CD4-positive, alpha-beta T cell treated with Interleukin-6 at 100 ng/mL for 8 hours (primary cell): ENCODE measurements at places on chromosomes 2 and 18.

DNA sequence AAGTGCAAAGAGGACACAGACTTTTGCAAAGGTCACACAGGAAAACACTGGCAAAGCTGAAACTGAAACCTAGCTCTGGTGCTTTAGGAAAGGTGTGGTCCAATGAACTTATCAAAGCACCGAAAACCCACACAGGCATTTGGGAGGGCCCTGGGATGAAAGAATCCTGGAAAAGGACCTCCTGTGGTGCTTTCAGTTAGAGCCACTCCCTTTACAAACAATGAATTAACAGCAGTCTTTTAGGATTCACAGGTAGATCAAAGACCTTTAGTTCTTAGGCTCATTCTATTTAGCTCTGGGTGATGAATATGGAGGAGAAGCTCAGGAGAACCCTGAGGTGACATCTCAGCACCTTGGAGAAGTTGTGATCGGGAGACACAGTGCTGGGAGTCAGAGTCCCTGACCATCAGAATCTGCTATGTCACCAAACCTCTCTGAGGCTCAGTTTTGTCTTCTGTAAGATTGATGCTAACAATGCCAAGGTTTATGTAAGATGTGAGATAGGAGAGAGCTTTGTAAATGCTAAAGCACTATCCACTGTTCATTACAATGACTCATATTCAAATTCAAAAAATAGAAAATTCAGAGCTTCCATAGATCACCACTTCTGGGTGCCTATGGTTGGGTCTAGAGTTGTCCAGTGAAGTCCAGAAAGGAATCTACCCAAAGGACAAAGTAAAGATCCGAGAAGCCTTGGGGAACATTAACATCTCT lies 39.3 kb downstream of the VSNL1 start:
- no peak for DNase-seq

DNA sequence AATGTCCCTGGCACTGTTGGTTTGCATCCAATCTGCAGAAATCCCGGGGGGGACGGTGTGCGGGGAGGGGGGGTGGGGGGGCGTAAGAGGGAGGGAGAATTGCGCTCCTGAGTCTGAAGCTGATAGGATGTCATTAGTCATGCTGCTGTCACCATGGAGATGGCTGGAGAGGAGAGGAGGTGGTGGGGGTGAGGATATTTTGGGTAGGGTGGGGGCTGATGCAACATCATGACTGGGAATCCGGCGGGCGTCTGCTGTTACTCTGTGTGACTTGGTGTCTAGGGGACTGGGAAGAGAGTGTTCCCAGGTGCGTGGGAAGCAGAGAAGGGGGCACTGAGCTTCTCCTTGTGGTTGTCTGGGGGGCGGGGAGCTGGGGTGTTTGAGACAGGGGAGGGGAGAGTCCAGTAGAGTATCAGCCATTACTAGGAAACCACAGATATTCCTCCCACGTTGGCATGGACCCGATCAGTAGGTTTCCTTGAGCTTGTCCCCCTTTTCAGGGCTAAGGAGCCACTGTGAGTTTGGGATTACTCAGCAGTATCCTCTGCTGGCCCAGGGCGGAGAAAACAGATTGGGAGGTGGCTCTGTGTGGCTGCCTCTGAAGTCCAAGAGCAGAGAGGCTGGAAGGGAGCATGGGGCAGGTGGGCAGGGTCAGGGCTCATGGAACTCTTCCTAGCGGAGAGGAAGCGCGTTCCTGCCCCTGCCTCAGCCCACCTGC lies 18.9 kb downstream of the TET3 start:
- no peak for DNase-seq

- no peak for DNase-seq
Measured at GRCh38 chr2:85276571-85277118, 51.1 kb downstream of the TGOLN2 start.

- DNase-seq, result no peak
Measured at GRCh38 chr2:240355001-240355891, 80.2 kb upstream of the GPC1 start.

- no peak for DNase-seq
Measured at GRCh38 chr2:65532937-65533336, 100.5 kb upstream of the SPRED2 start.

DNA sequence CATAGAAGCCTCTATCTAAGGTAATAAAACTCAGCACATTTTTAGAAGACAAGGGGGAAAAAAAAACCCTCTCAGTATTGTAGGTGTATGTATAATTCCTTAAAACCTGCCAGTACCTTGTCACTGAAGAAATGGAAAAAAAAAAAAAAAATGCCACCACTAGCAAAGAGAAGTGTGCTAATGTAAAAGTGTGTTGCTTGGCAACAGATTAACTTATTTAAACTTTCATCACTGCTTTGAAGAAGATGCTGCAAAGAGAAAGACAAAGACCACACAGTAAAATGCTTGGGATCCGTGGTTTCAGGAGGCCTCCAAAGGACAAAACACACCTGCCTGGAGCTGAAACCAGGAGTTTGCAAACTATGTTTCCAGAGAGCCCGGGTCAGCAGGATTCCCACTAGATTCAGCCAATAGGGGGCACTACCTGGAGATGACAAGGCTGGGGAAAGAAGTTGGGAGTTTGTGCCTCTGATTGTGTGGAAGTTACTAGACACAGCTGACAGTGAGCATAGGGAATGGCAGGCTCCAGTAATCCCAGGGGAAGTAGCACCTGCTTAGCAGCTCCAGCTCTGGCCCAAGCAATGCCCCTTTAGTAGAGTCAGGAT lies 169.1 kb upstream of the TRIB2 start:
- no peak for DNase-seq

- DNase-seq, result no peak
Measured at GRCh38 chr2:158134655-158135054, 33.0 kb downstream of the UPP2 start.

GRCh38 chr2:128513116-128513960 lies 194.7 kb upstream of the HS6ST1 start:
- no peak for DNase-seq

DNA sequence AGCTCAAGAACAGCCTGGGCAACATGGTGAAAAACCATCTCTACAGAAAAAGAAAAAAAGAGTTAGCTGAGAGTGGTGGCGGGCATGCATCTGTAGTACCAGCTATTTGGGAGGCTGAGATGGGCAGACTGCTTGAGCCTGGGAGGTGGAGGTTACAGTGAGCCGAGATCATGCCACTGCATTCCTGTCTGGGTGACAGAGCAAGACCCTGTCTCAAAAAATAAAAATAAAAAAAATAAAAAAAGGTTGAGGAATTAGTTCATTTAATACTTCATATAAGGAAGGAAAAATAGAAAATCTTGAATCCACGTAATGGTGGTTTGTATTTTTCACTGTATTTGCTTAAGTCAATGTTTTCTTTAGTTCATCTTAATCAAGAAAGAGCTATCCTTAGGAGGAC lies 241.7 kb downstream of the TGIF1 start:
- DNase-seq, result no peak

DNA sequence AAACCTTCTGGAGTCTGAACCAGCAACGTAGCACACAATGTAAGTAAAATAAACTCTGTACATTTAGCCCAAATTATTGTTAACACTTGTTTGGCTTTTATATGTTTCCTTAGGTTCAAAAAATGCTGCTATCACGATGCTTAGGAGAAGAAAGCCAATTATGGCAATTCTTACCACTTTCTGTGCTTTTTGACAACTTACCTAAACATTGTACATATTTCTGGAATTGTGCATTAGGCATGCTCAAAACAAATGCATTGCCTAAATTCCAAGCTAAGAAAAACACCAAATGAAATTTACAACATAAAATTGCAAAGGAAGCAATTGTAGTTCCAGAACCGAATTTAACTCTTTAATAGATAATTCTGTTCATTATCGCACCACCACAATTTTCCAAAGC lies 585.6 kb upstream of the DSEL start:
- no peak for DNase-seq

- DNase-seq, result no peak
Measured at GRCh38 chr2:1744151-1744445, 217 bp downstream of the PXDN start.

- no peak for DNase-seq
Measured at GRCh38 chr18:75896865-75897264, 469.4 kb upstream of the SMIM21 start.

GRCh38 chr18:79405019-79405780 lies 9.5 kb downstream of the NFATC1 start:
- no peak for DNase-seq

GRCh38 chr18:58338961-58339592 lies 289.8 kb downstream of the ALPK2 start:
- DNase-seq, result no peak

GRCh38 chr2:231211486-231211885 lies 13.1 kb downstream of the ARMC9 start:
- DNase-seq, result no peak

DNA sequence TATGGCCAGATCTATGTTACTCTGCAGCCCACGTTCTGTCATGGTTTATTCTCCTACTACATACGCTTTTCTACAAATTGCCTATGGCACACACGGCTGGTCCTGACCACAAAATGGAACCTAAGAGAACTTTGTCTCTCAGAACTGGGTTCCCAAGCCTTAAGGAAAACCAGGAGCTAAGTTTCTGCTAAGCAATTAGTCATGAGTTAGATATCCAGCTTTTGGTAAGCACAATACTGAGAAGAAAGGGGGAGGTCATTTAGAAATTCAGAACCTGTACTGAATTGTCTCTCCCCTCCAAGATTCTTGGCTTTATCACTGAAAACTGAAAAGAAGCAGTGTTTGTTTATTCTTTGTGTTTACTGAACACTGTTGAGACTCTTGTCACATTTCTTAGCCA lies 283.5 kb upstream of the TANK start:
- DNase-seq, result no peak

- no peak for DNase-seq
Measured at GRCh38 chr2:20077411-20077940, 26.0 kb upstream of the LAPTM4A start.

DNA sequence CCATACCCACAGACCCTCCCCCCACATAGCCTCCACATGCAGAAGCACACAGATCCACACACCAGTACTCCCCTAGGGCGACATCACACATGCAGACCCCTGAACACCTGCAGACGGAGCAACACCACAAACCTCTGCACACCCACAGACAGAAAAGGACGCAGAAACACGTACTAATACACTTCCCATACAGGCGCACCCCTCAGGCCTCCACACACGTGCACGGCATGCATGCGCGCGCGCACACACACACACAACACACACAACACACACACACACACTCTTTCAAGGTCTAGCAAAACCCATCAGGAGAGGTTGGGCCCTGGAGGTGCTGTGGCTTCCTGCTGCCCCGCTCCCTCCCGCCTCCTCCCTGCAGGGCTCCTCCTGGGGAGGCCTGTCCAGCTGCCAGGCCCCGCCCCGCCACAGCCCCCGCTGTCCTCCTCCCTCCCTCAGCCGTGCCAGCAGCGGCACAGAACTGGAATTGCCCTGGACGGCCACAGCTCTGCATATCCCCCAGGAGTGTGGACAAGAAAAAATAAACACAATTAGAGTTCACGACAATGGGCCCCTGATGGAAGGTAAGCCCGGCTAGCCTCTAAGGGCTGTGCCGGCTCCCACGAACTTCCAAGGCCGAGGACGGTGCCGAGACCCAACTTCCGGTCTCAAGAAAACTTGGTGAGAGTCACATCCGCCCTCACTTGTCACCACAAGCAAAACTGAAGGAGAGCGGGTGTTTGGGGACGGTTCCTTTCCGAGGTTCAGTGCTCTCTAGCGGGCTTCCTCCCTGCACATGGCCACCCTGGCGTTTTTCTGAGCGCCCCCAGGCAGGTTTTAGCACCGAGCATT lies 6.8 kb downstream of the ZFP36L2 start:
- DNase-seq, result peak; percentile 87

DNA sequence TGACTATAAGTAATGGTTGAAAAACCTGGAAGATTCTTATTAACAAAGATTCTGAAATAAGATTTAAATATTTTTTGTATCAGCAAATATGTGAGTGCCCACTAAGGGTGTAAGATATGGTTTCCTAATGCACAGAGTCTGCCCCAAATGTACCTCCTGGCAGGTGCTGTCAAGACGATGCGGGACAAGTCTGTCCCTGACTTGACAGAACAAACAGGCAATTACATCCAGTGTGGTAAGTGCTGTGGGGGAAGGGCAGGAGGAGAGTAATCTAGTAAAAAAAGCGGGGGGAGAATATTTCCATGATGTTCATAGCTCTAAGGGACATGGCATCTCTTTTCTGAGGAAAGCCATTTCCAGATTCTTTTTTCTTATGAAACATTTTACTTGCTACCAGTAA lies 127.5 kb downstream of the COL4A4 start:
- DNase-seq, result no peak

GRCh38 chr2:83970217-83970929 lies 488.7 kb downstream of the SUCLG1 start:
- DNase-seq, result no peak

GRCh38 chr2:82837588-82838304 lies 1621.3 kb downstream of the SUCLG1 start:
- no peak for DNase-seq

- no peak for DNase-seq
Measured at GRCh38 chr18:2680216-2680792, 24.8 kb downstream of the SMCHD1 start.

- DNase-seq, result no peak
Measured at GRCh38 chr2:242098445-242099128, 229.1 kb downstream of the RTP5 start.

GRCh38 chr2:10301941-10302478 lies 694 bp upstream of the HPCAL1 start:
- no peak for DNase-seq

DNA sequence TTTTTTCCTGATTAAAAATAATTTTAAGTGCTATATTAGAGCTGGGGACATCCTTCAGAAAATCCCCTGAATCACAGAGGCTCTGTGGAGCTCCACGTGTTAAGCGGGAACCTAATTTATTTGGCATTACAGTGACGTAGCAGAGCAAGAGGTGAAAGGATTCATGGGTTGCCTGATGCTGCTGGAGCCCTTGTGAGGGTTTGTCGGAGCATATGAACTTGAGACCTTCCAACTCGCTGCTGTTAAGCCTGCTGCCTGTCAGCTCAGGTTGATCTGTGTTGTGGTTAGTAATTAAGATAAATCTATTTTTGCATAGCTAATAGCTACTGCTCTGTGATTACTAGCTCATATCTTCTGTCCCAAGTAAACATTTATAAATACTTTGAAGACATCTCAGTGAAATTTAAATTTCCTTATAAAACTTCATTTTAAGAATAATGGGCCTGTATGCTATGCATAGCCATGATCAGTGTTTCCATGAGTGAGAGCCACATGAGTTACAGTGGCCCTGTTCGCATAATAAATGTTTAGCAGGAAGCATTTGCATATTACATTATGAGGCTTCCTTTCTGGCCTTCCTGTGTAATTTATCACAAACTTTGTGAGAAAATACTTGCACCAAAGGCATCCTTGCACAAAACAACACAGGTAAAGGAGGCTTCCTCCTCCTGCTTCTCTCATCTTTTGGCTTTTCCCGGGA lies 438.9 kb downstream of the PTPRM start:
- no peak for DNase-seq

DNA sequence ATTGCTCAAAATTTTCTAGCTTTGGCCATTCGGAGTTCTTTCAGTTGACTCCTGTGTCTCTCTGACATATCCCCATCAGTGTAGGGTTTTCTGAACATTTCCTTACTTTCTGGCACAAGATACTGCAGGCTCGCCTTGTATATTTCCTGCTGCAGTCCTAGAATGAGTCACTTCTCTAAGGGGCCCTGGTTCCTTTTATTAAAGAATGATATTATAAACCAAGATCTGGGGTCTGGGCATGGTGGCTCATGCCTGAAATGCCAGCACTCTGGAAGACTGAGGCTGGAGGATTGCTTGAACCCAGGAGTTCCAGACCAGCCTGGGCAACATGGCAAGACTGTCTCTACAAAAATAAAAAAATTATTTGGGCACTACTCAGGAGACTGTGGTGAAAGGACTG lies 3.0 kb upstream of the RPL37A start:
- DNase-seq, result no peak
